D721Med (cell line): ENCODE measurements at places on chromosomes 2 and 18.

DNA sequence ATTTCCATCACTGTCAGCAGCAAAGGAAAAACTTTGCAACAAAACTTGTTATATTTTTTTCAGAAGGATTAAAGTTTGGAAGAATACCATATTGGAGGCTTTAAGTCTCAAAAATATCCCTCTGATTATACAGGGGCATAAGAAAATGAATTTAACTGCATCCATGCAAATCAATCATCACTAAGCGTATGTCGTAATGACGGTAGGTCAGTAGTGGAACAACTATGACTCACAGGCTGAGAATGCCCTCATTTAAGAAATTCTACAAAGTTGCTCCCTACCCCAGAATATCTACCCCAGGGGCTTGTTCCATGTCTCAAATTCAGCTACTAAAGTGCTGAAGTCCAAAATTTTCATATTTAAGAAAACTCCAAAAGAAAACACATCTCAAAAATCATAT lies 12.5 kb upstream of the NAB1 start:
- no peak for DNase-seq

DNA sequence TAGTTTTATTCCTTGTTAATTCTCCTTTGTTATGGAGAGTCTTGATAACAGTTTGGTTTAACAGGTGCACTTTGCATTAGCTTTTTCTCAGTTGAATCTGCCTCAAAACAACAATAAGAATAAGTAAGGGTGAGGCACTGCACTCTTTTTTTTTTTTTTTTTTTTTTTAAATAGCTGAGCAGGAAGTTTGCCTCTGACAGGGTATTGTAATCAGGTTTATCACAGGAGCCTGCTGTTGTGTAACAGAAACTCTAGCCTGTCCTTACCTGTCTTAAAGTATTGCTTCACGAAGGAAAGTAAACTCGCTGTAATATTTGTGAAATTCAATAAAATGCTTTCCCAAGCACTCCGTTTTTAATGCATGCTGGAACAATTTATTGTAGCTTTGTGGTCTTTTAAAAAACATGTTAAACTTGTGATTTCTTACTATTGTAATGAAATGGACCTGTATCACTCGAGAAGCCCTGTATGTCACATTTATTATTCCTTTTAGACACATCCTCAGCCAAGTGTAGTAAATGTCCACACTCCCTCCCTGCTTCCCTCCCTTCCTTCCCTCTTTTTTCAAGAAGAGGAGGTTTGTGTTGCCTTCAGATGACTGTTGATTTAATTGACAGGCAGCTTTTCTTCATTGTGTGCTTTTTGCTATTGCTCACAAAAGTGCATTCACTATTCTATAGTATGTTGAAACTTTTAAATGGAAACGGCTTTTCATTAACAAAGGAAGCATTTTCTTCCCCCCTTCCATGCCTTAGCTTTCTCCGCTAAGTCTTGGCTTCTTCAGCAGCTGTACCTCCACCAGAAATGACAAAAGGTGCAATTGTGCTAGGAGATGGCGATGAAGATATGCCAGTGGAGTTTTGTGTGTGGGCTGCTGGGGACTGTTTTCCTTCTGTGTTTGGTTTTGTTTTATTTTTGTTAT lies 52.7 kb downstream of the TAF1B start:
- no peak for DNase-seq

DNA sequence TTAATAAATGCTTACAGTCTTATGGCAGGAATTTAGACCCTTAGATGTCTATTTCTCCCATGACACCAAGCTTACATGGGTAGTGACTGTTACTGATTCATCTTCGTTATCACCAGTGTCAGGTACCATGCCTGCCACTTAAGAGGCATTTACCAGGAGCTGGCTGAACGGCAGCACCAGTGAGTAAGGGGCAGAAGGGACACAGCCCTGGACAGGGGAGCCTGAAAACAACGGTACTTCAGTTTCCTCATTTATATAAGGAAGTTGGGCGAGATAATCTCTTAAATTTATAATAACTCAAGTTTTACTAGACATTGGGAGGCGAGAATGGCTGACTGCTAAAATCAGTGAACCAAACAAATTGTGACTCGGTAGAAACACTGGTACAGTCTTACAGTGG lies 1.2 kb downstream of the COA5 start:
- no peak for DNase-seq

- DNase-seq: no peak
Measured at GRCh38 chr2:88537640-88538039, 85.1 kb upstream of the FOXI3 start.

GRCh38 chr2:1664698-1665097 lies 79.6 kb downstream of the PXDN start:
- DNase-seq: no peak

DNA sequence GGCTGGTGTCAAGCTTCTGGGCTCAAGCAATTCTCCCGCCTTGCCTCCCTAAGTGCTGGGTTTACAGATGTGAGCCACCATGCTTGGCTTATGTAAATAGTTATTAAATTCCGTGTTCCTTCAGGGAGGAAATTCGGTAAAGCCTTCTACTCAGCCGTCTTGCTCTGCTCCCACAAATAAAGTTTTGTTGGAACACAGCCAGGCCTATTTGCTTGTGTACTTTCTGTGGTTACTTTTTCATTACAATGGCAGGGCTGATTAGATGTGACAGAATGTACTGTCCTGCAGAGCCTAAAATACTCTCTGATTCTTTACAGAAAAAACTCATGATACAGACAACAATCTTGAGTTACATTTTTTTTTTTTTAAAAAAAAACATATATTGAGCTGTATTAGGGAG lies 68.8 kb upstream of the TACR1 start:
- no peak for DNase-seq

DNA sequence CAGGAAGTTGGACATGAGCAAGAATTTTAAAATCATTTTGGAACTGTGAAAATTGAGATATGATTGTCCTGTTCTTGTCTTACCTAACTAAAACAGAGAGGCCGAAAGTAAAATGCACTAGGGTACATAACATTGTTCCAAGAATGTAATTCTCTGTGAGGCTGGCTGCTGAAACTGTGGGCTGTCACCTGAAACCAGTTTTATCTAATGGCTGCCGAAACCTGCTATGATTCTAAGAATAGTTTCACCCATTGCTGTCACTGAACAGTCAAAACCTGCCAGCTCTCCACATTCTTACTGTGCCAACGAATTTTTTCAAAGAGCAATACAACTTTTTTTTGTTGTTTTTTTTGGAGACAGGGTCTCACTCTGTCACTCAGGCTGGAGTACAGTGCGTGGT lies 119.3 kb upstream of the ZSWIM2 start:
- DNase-seq: no peak

GRCh38 chr2:191231995-191232394 lies 13.2 kb upstream of the MYO1B start:
- no peak for DNase-seq

GRCh38 chr2:240235811-240236210 lies 95.4 kb upstream of the OTOS start:
- DNase-seq: no peak

DNA sequence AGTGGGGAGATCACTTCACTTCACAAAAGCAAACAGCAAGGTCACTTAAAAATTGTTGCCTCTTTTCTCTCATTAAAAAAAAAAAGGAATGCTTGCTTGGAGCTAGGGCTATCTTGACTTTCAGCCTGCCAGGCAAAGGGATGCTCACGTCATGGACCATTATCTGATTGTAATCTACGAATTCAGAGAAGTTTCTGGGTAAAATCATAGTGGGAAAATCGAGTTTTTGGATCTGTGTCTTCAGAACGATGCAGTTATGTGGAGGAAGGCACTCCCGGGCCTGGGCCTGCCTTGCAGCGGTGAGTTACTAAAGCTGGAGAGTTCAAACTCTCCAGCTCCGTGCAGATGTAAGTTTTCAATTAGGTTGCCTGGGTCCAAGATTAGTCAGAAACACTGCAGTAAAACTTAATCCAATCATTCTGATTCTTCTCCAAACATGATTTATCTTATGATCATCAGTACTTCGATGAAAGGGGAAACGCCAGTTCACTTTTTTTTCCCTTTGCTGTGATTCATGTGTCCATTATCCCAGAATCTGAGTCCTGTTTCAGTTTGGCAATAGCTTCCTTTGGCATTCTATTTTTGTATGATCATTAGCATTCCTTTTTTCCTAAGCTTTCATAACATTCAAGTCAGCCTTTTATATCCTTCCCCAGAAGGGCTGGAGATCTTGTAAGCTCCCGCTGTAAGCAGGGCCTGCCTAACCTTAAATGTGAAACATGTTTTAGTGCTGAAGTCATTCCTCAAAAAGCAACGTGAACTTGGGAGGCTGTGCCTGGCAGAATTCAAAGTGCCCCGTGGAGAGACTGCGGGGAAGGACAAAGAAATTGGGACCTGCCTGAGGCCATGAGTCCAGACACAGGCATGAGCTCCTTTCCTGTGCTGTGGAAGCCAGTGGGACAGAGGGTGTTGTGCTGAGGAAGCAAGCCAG lies 119.3 kb upstream of the TWIST2 start:
- DNase-seq: no peak

- DNase-seq: no peak
Measured at GRCh38 chr2:8252997-8253694, 428.7 kb upstream of the ID2 start.

DNA sequence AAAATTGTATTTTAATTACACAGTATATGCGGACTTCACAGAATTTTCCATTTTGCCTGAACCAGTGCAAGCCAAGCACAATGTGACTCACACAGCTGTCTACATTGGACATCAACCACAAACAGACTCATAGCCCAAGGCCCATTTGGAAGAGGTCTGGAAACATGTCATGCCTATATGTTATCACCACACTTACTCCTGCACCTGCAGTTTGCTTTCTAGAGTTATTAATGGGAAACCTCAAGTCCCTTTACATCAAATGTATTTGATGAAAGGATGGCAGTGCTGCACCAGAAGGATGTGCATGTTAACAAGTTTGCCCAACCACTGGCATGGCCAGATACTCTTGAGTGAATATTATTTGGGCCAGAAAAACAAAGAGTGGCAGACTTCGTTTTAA lies 548.9 kb upstream of the CDH2 start:
- DNase-seq: no peak

GRCh38 chr18:37778417-37779165 lies 213.0 kb upstream of the CELF4 start:
- DNase-seq: peak; percentile 75

DNA sequence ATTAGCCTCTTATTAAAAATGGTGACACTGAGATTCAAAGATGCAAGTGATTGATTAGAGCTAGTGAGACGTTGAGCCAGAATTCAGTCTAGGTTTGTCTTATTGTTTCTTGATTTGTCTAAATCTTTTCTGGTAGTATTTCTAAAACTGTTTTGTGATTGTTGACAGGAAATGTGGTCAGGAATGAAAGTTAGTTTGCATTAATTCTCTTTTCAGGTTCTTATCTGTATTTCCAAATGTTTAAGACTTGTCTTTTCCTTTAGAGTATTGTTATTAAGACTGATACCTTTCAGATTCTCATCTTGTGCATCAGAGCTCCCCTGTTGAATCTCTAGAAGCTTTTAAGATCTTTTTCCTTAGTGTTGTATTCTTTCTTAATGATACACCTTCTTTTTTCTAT lies 89.3 kb downstream of the MBD5 start:
- DNase-seq: no peak

DNA sequence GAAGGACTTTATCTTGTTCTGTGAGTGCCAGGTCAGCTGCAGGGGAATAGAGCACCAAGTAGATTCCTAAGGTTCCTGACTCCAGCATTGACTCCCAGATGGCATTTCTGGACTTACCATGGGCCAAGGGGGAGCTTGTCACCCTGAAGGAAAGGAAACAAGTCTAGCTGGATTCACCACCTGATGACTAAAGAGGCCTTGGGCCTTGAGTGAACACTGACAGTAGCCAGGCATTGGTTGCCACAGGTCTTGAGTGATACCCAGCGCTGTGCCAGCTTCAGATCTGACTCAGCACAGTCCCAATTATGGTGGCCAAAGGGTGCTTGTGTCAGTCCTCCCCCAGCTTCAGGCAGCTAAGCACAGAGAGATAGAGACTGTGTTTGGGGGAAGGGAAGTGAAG lies 40.1 kb upstream of the CAPN13 start:
- no peak for DNase-seq

DNA sequence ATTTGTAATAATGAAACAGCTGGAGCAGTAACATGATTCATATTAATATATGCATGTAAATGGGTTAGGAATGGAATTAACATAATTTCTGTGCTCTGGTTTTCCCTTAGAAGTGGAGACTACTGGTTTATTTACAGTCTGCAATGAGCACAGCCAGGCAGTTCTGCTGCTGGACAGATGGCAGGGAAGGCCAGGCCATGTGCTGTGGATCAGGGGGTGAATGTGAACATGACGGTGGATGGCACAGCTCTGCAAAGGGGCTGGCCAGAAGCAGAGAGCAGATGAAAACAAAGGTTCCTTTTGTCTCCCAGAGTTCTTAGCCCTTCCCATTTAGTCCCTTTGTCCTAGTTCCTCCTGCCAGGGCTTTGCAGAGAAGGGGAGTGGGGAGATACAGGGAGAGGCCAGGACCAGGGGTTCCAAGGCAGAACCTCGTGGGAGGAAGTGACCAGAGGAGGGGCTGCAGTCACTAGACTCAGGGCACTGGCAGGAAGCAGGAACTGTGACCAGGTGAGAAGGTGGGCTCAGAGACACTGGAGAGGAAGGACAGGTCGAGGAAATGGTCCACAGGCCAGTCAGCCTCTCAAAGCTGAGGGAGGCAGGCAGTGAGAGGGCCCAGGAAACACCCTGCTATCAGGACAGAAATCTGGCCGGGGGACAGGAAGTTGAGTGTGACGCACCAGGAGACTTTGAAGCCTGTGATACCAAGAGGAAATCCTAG lies 112.9 kb upstream of the ATP8B1 start:
- no peak for DNase-seq

DNA sequence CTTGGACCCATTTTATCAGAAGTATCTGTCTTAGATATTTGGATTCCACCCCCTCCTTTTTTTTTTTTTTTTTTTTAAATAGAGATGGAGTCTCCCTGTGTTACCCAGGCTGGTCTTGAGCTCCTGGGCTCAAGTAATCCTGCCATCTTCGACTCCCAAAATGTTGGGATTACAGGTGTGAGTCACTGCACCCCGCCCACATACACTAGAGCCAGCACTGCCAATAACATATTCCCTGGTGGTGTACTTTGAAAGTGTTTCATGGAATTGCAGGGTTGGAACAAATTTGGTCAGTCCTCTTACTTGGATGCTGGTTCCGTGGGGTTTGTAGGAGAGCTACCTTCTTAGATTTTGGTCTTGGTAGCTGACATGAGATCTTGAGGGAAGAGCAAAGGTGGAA lies 15.0 kb downstream of the PDCL3 start:
- DNase-seq: no peak

DNA sequence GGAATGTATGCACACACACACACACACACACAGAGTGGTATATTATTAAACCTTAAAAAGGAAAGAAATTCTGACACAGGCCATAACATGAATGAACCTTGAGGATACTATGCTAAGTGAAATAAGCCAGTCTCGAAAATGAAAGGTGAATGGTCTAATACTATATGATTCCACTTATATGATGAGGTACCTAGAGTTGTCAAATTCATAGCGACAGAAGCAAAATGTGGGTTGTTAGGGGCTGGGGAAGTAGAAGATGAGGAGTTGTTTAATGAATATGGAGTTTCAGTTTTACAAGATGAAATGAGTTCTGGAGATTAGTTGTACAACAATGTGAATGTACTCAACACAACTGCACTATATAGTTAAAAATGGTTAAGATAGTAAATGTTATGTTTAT lies 118.1 kb downstream of the ABCA12 start:
- no peak for DNase-seq

GRCh38 chr18:41038071-41038470 lies 917.0 kb upstream of the PIK3C3 start:
- DNase-seq: no peak
